Skeletal muscle tissue (tissue), 5 donors: ENCODE measurements at places on chromosomes 12 and 14. TPM values are rescaled to one million over a fixed set of nuclear protein-coding genes. Genes with fewer than 3 reads are reported as not detected.

TAS2R7 gene
- total RNA-seq = not detected

ATL1 gene
- 5.2 TPM for total RNA-seq

PDE3A gene
- total RNA-seq = 18.3 TPM

SAMD15 gene
- not detected for total RNA-seq

CLBA1 gene
- 2.1 TPM for total RNA-seq

HPD gene
- total RNA-seq = not detected
